ENCODE measurements at places on chromosomes 11 and 22.

- DNase-seq = peak; percentile 21
These were observed 77.5 kb upstream of the PHOX2A start for GRCh38 chr11:72321381-72321996.

- DNase-seq = no peak
These were observed 1581.2 kb upstream of the TENM4 start for GRCh38 chr11:81022057-81022456.

DNA sequence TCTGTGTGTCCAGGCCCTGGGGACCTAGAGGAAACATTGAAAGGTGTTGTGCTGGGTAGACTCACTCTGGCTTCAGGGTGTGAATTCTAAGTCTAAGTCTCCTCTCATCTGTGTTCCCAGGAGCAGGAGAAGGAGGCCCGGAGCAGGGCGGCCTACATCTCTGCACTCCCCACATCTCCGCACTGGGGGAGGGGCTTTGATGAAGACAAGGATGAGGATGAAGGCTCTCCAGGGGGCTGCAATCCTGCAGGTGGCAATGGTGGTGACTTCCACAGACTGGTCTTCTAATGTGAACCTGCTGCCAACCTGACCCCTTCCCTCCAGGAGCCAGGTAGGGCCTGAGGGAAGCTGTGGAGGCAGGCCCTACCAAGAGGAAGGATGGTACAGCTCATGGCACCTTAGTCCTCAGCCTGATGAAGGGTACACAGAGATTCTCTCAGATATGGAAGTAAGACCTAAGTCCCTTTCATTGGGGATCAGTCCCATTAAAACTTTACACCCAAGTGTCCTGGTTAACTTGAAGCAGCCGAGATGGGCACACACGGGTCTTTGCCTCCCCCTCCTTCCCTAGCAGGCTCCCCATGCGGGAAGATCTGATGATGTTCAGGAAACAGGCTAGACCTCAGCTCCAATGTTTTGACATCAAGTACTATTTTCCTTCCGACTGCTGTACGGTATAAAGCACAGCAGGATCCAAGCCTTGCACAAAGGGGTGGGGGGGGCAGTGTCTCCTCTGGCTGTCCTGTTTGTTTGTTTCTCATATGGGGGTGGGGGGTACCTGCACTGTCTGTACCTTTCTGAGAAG is 25.0 kb downstream of the USP35 start:
- DNase-seq = no peak

DNA sequence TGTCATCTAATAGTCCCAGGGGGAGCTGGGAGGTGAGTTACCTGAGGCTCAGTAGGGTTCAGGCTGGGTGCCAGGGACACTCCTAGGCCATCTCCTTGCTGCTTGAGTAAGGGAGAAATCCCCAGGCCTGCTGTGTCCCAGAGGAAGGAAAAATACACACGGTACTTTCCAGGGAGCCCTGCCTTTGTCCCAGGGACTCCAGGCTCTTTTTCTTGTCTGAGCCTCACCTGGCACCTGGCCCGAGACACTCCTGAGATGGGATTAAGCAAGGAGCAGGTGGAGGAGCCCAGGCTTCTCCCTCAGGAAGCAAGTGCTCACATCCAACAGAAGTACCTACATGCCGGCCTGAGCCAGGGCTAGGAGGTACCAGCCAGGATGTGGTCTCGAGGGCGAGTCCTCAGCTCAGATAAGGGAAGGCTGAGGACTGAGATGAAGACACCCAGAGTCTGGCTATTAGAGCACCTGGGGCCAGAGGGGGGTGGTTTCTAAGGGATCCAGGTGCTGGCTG is 899 bp upstream of the KLHDC7B start:
- no peak for DNase-seq

GRCh38 chr11:95338430-95338991 is 107.5 kb upstream of the SESN3 start:
- no peak for DNase-seq

DNA sequence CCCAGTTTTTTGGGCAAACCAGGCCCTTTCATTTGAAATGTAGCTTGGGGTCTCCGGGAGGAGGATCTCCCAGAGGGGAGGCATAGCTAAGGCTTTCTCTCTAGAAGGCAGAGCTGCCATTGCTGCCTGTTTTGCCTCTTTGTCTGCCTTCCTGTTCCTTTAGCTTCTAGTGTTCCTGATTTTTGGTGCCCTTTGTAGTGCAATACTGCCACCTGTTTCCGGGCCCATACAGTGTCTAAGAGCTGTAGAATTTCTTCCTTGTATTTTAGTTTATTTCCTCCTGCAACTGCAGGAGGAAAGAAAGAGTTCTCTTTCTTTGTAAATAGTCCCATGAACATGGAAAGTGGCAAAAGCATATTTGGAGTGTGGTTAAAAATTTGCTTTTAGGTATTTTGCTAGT is 19.3 kb upstream of the GLYATL1 start:
- no peak for DNase-seq

GRCh38 chr11:122077459-122077858 is 38.6 kb downstream of the BLID start:
- no peak for DNase-seq

- no peak for DNase-seq
These were observed 941.0 kb upstream of the CHORDC1 start for GRCh38 chr11:91163619-91164451.

GRCh38 chr11:1855886-1856265 is 3.0 kb downstream of the LSP1 start:
- no peak for DNase-seq

DNA sequence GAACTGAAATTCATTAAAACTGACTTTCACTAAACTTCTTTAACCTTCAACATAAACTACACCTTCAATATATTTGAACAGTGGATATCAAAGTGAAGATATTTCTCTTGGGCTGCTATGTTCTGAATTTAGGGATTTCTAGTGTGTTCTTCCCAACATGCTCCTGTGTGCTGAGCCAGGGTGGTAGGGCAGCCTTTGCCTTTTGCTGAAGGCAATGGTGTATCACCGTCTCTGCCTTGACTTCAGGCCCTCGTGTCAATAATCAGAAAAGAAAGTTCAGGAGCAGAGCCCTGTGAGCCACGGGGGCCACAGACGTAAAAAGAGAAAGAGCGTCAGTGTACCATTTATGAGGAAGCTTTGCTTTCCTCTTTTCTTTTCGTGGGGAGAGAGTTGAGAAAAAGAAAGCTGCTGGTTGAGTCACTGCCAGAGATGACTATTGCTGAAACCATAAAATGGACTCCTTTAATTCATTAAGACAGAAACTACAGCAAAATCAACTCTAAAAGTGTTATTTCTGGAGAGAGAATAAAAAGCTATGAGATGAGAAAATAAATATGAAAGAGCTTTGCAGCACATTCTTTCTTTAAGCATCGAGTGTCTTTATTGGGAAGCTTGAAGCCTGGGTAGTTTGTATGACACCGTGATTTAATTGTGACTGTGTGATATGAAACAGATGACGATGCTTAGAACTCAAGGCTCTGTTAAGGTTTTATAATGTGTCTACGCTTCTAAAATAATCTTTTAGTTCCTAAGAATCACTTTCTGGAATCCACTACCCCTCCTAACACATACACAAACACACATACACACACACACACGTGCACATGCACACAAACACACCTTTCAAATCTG is 271.8 kb upstream of the MTNR1B start:
- peak; percentile 51 for DNase-seq

GRCh38 chr11:122756417-122756816 is 81.9 kb upstream of the CRTAM start:
- peak; percentile 89 for DNase-seq

GRCh38 chr11:86167499-86168164 is 76.9 kb upstream of the EED start:
- no peak for DNase-seq

- DNase-seq = no peak
These were observed 98.9 kb downstream of the PGR start for GRCh38 chr11:101030692-101031091.

- no peak for DNase-seq
These were observed 46.5 kb upstream of the FIBIN start for GRCh38 chr11:26947379-26947844.

DNA sequence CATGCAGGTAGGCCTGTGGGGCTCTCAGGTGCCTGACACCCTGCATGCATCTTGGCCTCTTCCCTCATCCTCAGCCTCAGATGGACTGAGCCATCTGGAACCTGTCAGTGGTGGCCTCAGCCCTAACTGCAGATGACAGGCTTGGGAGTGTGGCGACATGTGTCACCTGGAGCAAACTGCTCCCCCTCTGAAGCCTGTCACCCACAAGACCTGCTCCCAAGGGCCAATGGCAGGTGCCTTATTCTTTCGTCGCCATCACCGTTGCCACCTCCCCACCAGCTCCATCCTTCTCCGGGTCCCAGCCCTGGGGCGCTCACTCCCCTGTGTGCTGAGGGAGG is 3.6 kb upstream of the SEPTIN5 start:
- no peak for DNase-seq

- DNase-seq = no peak
These were observed 59.3 kb upstream of the TTC12 start for GRCh38 chr11:113255096-113255495.

Data from suppressor macrophage treated with lipopolysaccharide for 1 hour (primary cell).